Dorsolateral prefrontal cortex (tissue), 122 donors: ENCODE measurements at places on chromosomes 1 and 21. TPM values are rescaled to one million over a fixed set of nuclear protein-coding genes. Genes with fewer than 3 reads are reported as not detected.
A peak's percentile ranks its signal among the peaks of the same experiment; 100 is the strongest.

GRCh38 chr1:41517062-41517438 lies 32.6 kb upstream of the EDN2 start:
- no peak for DNase-seq

- DNase-seq: no peak
These were observed 69.3 kb upstream of the ANGPTL1 start for GRCh38 chr1:178940068-178940765.

DNA sequence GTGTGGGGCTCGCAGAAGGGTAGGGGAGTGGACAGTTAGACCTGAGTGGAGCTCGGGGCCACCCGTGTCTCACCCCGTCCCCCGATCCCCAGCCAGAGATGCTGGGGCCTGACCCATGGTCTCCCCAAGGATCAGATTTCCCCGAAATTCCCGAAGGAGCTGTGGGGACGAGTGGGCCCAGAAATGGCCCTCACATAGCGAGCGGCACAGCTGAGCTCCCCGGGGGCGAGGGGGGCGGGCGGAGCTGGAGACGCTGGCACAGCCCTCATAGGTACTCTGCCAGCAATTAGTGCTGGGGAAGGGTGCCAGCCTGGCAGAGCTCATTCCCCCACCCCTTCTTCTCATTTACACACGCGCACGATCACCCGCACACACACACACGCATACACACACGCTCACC lies 9.2 kb downstream of the CASZ1 start:
- DNase-seq: no peak

DNA sequence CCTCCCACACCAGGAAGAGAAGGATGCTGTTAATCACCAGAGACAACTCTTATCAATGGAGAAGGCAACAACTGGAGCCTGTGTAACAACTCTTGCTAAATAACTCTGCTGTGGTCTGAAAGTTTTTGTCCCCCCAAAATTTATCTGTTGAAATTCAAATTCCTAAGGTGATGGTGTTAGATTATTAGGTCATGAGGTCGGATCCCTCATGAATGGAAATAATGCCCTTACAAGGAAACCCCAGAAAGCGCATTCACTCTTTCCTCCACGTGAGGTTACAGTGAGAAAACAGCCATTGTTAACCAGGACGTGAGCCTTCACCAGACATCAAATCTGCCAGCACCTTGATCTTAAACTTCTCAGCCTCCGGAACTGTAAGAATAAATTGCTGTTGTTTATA lies 141.9 kb upstream of the CXADR start:
- DNase-seq: no peak

GRCh38 chr1:23825762-23826522 lies 713 bp upstream of the HMGCL start:
- no peak for DNase-seq

DNA sequence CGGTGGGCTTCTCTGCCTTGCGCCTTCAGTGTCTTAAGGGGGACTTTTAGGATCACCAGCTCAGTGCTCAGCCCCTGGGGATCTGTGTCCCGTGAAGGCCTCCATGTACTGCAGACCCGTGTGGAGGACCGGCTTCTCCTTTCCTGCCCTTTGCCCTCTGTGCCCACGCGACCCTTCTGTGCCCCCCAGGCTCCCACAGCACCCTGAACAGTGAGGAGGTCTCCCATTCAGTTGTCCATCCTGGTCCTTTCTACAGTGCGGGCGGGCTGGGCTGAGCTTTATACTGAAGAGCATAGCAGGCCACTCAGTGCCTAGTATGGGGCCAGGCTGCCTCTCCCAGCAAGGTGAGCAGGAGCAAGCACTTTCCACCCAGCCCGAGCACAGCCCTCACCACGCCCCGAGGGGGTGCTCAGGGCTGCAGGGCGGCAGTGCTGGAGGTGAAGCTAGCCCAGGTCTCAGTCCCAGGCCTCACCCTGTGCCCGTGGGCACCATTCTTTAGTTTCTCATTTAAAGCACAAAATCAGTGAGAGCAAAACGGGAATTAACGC lies 7.6 kb upstream of the TFF1 start:
- DNase-seq: no peak

Gene PALMD
- total RNA-seq: 5.7 TPM

- no peak for DNase-seq
These were observed 32.7 kb upstream of the ETV3 start for GRCh38 chr1:157170677-157171515.

DNA sequence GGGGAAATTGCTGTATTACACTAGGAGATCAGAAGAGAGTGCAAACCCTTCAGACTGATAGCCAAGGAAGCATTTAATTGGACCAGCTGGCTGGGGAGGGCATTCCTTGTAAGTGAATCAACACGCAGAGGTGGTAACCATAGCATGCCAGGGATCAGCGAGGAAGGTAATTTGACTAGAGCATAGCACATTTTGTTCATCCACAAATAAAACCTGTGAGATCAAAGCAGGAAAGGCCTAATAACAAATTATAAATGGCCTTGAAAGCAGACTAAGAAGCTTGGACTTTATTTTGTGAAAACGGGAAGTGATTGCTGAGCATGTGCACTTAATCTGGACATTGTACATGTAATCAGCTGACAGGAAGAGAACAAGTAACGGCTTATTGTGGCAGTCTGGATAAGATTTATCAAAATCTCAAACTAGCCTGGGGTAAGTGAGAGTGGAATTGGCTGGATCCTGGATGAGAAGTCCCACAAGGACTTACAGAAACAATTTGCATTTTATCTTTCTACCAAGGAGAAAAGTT lies 11.7 kb upstream of the CD55 start:
- DNase-seq: peak; percentile 9

DNA sequence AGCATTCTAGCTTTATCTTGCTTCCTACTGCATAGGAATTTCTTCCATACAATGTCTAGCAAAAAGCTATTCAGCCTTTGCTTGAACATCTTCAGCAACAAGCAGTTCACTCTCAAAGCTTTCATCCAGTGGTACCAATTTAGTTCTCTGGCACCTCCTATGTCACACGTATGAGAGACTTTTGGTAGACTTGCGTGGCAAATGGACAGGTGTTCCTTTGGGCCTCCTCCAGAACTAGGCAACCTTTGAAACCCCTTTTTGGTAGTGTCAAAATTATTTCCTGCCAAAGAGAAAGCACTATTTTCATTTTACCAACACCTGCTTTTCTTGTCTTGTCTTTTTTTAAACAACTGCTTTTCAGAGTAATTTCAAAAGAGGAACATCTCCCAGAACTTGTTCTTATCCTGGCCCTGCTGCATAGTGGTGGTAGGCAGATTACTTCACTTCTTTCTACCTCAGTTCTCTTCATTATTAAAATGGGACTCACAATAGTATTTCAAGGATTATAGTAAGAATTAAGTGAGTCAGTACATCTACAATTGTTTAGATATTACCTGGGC lies 122.4 kb downstream of the MAST2 start:
- DNase-seq: no peak

GRCh38 chr1:192436441-192437078 lies 119.8 kb downstream of the RGS21 start:
- DNase-seq: no peak

Gene PLEKHA6
- 101 TPM for total RNA-seq

GRCh38 chr1:223444411-223444810 lies 51.2 kb downstream of the CCDC185 start:
- DNase-seq: no peak

Gene DMBX1
- total RNA-seq: not detected

DNA sequence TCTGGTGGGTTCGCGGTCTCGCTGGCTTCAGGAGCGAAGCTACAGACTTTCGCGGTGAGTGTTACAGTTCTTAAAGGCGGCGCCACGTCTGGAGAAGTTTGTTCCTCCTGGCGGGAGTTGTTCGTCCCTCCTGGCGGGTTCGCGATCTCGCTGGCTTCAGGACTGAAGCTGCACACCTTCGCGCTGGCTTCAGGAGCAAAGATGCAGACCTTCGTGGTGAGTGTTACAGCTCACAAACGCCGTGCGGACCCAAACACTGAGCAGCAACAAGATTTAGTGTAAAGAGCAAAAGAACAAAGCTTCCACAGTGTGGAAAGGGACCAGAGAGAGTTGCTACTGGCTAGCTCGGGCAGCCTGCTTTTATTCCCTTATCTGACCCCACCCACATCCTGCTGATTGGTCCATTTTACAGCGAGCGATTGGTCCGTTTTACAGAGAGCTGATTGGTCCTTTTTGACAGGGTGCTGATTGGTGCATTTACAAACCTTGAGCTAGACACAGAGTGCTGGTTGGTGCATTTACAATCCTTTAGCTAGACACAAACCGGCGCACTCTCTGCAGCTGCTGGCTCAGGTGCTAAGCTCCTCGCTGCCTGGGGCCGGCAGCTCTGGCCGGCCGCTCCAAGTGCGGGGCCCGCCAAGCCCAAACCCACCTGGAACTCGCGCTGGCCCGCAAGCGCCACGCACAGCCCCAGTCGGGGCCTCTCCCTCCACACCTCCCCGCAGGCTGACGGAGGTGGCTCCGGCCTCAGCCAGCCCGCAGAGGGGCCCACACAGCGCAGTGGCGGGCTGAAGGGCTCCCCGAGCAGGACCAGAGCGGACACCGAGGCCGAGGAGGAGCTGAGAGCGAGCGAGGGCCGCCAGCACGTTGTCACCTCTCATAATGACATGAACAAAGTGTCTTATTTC lies 172.8 kb upstream of the KCTD3 start:
- DNase-seq: no peak

GRCh38 chr1:233904633-233905415 lies at the start of gene SLC35F3:
Gene SLC35F3, plus strand, starts transcription at chr1:233904676.
- DNase-seq: peak; percentile 50

DNA sequence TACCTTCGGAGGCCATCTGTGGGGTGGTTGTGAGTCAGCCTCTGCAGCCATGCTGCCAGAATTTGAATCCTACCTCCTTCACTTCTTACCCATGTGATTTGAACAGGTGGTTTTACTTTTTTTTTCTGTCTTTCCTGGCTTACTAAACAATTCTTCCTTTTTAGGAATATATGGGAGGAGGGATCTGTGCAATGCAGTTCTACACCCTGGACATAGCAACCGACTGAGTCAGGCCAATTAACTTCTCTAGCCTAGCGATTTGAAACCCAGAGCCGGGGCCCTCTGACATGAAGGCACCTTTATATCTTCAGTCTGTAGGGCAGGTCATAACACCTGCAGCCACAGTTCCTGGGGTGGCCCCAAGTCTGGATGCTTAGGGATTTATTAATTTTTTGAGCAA lies 83.6 kb downstream of the ST6GALNAC3 start:
- DNase-seq: no peak

GRCh38 chr1:206583707-206584648 lies 28.3 kb downstream of the EIF2D start:
- DNase-seq: peak; percentile 69

Gene GORAB
- total RNA-seq: 12.0 TPM

GRCh38 chr1:211764701-211765100 lies 65.9 kb downstream of the LPGAT1 start:
- DNase-seq: no peak

DNA sequence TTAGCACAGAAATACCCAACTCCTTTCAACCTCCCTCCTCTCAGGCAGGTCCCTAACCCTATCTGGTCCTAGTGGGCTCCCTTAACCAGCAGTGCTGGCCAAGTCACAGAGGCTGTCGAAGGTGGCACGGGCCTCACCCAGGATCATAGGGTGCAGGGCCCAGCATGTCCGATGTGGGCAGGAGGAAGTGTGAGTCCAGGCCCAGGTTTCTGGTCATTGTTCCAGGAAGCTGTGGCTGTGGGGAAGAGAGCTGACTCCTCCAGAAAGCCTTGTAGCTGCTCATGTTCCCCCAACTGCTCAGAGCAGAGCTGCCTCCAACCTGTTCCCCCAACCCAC lies 2.4 kb downstream of the CCDC17 start:
- DNase-seq: no peak

GRCh38 chr1:178086766-178087165 lies 7.1 kb upstream of the RASAL2 start:
- no peak for DNase-seq

- no peak for DNase-seq
These were observed 15.2 kb downstream of the PTPRF start for GRCh38 chr1:43545695-43546387.

DNA sequence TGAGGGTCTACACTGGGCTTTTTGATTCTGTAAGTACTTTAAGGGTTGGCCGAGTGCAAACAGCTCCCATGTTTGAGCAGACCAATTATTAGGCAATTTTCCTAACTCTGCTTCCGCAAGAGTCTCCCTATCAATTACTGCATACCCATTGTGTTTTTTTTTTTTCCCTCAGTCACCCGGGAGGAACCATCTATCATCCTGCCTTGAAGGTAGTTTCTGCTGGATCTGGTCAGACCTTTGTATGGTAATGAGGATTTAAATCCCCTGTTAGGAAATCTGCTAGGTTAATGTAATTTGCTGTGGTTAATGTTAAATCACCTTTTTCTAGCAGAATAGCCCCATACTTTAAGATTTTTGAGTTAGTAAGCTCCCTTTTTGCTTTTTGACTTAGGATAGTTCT lies 40.8 kb upstream of the WARS2 start:
- DNase-seq: no peak

GRCh38 chr1:186681801-186682200 lies 1.6 kb upstream of the PTGS2 start:
- DNase-seq: no peak

GRCh38 chr1:59487335-59488031 lies 190.6 kb downstream of the FGGY start:
- no peak for DNase-seq

Gene ADORA3
- 5.1 TPM for total RNA-seq

Gene CSF3R
- 10.1 TPM for total RNA-seq

GRCh38 chr1:8586438-8586837 lies 231.0 kb downstream of the RERE start:
- no peak for DNase-seq

DNA sequence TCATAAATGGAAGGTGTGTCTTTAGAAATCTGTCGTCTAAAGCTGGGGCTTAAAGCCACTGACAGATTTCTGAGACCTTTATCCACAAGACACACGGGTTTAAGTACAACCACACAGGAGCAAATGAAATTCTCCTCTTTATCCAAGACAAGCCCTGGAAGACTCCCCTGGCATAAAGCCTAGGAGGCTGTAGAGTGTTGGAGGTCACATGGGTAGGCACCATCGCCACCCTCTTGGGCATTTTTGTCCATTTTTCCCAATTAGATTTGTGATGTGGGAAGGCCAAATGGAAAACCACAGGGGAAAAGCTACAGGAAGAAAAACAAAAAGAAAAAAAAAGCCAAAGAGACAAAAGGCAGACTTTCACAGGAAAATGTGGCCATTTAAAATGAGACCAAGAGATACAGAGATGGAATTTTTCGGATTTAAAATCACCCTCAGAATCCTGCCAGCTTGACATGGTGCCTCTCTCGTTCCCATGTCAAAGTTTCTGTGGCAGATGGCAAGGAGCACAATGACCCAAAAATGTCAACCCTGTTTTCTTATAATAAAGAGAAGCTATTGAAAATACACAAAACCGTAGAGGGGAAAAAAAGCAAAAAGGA lies 91.9 kb downstream of the PLD5 start:
- no peak for DNase-seq

Gene NEXN
- 2.7 TPM for total RNA-seq

Gene UBXN10
- total RNA-seq: 12.7 TPM

- no peak for DNase-seq
These were observed 115.8 kb upstream of the WNT4 start for GRCh38 chr1:22258698-22259097.

Gene IL12RB2
- total RNA-seq: 4.3 TPM

GRCh38 chr1:48109390-48110013 lies 112.3 kb upstream of the TRABD2B start:
- no peak for DNase-seq

- DNase-seq: no peak
These were observed 512.2 kb downstream of the LTN1 start for GRCh38 chr21:28480470-28480869.

Gene CYP4X1
- total RNA-seq: 13.8 TPM

Gene CFAP141
- not detected for total RNA-seq

- no peak for DNase-seq
These were observed 6.1 kb upstream of the RCSD1 start for GRCh38 chr1:167623951-167624350.
